Activated naive CD8-positive, alpha-beta T cell treated with anti-CD3 and anti-CD28 coated beads, Interleukin-2, amount 50 U/mL, for 24 hours (primary cell): ENCODE measurements at places on chromosomes 2 and 18.

GRCh38 chr18:47893939-47894699 lies 36.3 kb downstream of the SMAD2 start:
- DNase-seq = no peak

DNA sequence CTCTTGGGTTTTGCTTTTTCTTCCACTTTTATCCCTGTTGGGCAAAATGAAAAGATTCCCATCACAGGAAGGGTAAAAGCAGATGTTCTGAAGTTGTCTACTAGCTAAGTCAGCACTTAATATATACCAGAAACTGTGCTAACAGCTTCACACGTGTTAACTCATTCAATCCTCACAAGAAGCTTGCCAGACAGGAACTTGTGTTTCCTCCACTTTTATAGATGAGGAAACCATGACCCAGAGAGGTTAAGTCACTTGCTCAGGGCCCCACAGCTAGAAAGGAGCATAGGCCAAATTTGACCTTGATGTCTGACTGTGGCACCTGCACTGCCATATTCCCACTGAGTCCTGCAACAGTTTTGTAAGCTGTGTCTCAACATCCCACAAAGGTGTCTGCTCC lies 76.8 kb upstream of the EPC2 start:
- no peak for DNase-seq

DNA sequence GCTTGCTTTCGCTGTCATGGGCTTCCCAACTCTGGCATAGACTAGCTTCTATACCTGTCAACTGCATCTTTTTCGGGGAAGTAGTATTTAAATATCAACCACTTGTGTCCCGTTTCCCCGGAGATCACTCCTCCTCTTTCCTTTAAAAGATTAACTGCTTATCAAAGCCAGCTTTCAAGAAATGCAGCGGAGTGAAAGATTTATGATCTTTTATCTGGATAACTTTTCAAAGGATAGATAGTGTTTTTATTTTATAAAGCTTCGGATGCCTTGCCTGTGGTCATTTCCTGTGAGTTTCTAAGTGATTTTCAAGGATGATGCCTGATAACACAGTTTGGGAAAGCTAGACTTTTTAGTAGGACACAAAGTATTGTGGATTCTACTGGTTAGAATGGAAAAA lies 2.9 kb upstream of the IGFBP5 start:
- no peak for DNase-seq

- DNase-seq = no peak
Observed at GRCh38 chr2:45391866-45392265, 219.2 kb downstream of the SRBD1 start.

GRCh38 chr2:172427256-172427989 lies at the start of gene ITGA6:
TSS of gene ITGA6 (plus strand) at chr2:172427586.
- peak; percentile 74 for DNase-seq

GRCh38 chr2:19329445-19329844 lies 29.0 kb downstream of the OSR1 start:
- DNase-seq = no peak

DNA sequence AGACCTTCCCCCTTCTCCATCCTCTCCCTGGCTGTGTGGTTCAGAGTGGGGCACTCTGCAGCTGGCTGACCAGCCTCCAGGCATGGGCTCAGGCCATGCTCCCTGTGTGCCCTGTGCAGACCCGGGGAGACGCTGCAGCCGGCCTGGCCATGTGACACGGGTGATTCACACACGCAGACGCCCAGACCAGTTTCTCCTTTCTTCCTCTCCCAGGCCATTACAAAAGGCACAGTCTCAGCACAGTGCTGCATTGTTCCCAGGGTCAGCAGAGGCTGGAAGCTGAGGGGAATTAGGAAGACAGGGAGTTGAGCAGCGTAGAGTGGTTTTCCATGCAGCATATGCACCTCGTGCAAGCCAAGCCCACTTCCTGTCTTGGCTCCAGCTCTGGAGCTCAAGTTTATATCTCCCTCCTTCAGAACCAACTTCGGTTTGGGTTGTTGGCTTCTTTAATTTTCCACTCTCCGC lies 288.5 kb downstream of the TNS1 start:
- DNase-seq = no peak

DNA sequence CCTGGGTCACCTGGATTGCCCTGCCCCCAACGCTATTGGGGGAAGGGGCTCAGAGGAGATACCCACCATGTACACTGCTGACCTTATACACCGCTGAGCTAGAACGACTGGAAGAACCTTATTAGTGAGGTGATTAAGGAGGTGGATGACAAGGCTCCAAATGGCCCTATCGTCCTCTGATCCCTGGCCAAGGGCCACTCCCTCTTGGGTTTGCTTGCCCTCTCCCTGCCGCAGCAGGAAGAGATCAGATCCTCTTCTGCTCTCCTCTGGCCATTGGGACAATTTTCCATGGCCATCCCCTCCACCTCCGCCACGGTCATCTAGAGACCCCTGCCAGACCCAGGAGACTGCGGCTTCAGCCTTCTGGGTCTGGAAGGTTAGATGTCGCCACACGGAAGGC lies 1.2 kb downstream of the ZNF514 start:
- no peak for DNase-seq

DNA sequence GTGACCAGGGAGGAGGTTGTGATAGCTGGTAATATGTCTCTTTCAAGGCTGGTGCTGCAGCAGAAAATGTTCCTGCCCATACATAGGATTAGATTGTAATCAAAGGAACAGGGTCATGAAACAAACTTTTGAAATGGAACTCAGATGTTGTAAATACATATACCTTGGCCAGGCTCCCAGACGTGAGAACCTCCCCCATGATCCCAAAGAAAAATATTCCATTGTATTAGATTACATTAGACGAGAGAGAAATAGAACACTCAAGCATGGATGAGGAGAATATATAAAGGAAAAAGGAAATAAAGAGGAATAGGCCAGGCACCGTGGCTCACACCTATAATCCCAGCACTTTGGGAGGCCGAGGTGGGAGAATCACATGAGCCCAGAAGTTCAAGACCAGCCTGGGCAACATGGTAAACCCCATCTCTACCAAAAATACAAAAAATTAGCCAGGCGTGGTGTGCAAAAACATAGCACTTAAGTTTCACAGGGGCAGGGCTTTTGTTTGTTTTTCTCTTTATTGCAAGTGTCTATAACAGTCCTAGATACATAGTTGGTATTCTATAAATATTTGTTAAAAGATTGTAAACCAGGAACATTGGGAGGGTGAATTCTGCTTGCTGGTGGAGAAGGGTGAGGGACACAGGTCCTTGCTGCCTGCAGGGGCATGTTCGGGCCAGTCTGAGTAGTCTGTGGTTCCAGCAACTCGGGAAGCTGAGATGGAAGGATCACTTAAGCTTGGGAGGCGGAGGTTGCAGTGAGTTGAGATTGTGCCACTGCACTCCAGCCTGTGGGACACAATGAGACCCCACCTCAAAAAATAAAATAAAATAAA lies 52.8 kb downstream of the RPL37A start:
- no peak for DNase-seq

DNA sequence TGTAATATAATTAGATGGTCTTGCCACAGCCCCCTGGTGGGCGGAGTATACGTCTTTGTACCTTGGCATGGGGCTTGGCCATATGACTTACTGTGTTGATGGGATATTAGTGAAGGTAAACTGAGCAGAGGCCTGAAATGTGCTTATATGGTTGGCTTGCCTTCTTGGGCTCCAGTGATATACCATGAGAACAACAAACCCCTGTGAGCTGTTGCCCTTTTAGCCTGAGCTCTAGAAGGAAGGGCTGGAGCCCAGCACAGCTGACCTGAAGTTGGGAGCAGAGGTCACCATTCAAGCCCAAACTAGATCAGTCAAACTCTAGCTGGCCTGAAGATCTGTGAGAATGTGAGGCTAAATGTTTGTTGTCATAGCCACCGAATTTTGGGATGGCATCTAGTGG lies 75.2 kb upstream of the CD302 start:
- no peak for DNase-seq

- DNase-seq = no peak
Observed at GRCh38 chr2:202290316-202290715, 24.8 kb downstream of the NOP58 start.

- no peak for DNase-seq
Observed at GRCh38 chr2:98874186-98874689, 61.8 kb downstream of the CRACDL start.

- no peak for DNase-seq
Observed at GRCh38 chr2:173854840-173855239, 110.3 kb downstream of the SP3 start.

DNA sequence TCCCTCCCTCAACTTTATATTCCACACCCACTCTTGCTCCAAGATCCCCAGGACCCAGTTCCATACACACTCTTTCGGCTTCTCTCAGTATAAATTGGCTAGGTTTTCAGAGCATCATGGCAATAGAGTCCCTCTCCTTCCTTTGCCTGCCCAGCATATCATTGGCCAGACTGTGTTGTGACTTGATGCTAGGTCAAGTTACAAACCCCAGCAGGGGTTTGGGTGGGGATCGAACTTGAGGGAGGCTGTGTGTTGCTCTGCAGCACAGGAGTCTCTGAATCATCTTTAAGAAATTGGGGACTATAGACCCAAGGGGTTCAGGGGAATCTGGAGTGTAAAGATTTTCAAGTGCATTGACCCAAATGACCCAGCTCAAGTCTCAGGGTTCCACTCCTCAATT lies 477.5 kb upstream of the MEIS1 start:
- DNase-seq = no peak

DNA sequence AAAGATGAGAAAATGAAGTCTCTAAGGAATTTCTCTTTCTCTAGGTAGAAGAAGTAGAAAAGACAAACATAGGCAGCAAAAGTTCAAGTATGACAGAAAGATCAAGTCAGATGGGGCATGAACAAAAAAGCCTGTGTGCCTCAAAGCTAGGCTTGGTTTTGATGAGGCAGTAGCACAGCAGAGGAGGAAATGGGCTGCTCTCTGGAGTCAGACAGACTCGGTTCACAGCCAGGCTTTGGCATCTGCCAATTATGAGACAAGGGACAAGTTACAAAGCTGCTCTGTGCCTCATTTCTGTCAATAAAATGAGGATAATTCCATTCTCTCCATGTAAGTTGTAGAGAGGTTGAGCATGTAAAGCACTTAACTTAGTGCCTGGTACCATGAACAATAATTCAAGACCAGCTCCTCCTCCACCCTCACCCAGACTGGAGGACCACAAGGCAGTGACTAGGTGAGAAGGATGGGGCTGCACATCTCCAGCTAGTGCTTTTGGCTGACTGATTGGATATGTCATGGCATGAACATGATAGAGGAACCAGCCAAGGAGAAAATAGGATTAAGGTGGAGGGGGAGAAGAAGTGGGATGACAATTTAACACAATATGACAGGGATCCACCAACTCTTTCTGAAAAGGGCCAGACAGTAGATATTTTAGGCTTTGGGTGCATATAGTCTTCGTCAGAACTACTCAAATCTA lies 84.6 kb downstream of the TMEM163 start:
- DNase-seq = no peak

DNA sequence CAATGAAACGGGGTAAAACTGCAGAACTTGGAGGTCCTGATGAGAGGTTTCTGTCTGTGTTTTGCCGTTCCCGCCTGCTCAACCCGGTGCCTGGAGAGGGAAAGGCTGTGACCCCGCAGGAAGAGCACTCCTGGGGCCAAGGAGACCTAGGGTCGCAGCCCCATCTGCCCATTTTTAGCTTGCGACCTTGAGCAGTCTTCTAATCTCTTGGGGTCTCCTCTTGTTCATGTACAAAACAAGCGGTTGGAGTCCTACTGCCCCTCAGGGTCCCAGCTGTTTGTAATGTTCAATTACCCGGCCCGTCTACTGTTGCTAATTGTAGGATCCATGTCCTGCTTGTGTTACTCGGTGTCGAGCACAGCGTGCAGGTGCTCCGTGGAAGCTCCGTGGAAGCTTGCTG lies 104.5 kb downstream of the PTGR3 start:
- no peak for DNase-seq

DNA sequence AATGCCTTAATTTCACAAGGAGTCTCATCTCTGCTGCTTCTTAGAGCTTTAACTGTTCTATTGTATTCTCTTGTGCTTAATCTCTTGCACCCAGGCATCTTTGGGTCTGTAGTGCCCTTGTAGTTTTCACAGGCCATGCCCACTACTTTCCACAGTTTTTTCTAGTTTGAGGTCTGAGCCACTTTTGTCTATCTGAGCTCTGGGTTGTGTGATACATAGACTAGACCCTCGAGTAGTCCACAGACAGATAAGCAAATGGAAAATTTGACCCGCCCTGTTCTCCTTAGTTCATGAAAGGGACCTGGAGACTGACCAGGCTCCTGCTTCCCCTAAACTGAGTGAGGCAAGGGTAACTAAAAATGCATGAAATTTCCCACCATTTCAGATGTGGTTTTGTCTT lies 466.8 kb upstream of the ZEB2 start:
- DNase-seq = no peak
